Activated CD8-positive, alpha-beta memory T cell treated with anti-CD3 and anti-CD28 coated beads for 1 hour (primary cell): ENCODE measurements at places on chromosomes 2 and 18.

DNA sequence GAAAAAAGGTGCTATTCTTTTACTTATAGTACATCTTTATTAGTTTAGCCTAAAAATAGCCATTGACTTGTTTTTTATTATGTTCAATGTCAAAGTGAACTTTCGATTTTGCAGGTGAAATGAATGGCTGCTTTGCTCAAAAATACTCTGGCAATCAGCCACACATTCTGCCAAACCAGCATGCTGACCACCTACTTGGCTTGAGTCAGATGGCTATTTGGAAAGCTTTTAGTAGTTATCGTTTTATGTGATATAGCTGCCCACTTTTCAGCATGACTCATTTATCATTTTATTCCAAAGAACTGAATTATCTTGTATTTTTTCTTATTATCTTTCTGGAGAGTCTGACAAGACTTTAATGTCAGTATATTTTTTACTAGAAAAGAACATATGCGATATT, 1615.8 kb upstream of the TMEFF2 start:
- no peak for DNase-seq

DNA sequence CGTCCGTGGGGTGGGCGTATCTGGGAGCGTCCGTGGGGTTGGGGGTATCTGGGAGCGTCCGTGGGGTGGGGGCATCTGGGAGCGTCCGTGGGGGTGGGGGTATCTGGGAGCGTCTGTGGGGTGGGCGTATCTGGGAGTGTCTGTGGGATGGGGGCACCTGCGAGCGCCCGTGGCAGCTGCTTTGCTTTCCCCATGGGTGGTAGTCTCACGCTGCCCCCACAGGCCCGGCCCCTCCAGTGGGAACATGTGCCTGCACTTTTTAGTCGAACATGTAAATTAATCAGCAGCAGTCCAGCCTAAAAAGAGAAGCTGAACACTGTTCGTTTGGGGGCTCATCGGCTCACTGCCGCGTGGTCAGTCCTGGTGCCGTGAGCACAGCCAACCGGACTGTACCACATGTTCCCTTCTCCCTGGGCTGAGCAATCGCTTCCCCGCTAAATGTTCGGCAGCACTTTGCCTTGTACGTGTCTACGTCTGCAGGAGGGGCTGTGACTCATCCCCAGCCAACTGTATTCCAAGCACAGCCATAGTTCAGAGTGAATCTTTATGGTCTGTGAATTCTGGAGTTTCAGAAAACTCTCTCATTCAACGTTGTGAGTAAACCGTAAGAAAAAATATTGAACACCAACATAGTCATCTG, 271.5 kb downstream of the AGAP1 start:
- no peak for DNase-seq

DNA sequence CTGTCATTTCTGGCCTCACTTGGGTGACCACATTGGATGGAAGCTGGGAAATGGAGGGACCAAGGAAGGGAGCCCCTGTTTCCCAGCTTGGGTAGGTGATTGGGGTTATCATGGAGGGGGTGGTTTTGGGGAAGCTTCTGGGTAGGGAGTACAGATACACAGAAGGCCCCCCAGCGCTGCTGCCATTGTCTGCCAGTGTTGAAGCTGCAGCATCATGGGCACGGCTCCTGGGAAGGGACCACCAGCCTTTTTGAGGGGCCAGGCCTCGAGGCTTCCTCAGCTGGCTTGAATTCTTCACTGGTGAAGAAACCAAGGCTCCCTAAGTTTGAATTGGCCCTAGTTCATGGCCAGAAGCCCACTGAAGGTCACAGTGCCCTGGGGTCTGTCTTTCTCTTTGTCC, 25.2 kb downstream of the SH3RF3 start:
- DNase-seq = no peak

DNA sequence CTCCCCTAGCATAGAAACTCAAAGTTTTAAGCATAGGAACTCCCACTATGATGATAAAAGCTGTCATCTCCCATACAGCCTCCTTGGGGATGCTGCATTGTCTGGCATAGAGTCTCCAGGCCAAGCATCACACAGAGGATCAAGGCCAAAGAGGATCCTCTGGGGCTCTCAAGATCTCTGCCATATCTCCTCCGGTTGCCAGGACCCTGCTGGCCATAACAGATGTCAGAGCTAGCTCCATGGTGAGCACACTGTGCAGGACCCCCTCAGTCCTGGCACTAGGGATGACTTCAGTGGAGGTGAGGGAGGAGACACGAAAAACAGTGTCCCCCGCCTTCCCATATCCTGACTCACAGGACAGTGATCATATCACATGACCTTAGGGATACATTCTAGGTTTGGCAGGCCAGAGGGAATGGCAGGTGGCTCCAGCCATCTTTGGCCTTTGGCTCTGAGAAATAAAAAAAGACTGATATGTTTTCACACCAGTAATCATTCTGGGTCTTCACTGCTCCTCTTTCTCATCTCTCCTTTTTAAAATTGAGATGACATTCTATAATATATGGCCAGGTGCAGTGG, 235.0 kb downstream of the MYCN start:
- no peak for DNase-seq

- DNase-seq = no peak
Observed at GRCh38 chr2:48438266-48438665, 91.7 kb upstream of the STON1 start.

- no peak for DNase-seq
Observed at GRCh38 chr2:174328961-174329715, 5.6 kb upstream of the SP9 start.

- no peak for DNase-seq
Observed at GRCh38 chr2:76478266-76479035, 767.7 kb upstream of the GCFC2 start.

DNA sequence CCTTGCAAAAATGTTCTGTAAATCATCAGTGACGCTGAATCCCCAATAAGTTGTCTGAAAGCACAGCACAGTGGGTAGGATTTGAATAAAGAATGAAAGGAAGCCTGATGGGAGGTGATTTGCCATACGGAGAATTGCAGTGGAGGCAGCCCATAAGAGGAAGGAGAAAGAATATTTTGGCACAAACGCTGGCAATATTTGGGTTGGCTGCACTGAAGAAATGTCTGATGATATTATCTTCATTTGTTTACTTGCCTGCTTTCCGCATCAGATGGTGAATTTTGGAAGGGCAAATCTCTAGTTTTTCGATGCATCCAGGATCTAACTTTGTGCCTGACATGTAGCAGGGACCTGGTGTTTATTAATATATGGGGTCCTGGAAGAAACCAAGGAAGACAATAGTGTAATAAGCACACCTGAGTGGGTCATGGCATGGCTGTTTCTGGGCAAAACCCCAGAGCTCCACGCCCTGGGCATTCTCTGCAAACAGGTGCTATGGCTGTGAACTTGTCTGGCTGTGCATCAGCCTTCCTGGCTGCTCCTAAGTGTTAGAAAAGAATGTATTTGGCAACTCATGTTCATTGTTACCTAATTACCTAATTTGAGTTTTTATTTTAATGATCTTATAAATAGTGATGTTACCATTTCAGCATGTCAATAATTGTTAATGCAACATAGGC, 5.9 kb downstream of the GALR1 start:
- DNase-seq = no peak

DNA sequence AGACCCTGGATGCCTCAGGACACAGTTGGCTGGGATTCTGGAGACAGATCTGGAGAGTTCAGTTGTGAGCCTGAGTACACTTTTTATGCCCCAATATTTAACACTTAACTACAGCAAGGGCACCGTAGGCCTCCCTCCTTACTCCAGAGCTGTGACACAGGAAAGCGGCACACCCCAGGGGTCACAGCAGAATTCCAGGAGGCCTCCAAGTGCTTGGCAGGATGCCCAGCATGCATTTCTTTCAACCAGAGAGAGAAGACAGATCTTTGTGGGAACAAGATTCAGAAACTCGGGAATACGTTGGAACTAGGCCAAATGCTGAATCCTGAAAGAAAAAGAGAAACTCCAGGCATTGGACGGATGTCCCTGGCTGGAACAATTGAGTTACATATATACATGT, 199.2 kb upstream of the NT5C1B start:
- DNase-seq = no peak

DNA sequence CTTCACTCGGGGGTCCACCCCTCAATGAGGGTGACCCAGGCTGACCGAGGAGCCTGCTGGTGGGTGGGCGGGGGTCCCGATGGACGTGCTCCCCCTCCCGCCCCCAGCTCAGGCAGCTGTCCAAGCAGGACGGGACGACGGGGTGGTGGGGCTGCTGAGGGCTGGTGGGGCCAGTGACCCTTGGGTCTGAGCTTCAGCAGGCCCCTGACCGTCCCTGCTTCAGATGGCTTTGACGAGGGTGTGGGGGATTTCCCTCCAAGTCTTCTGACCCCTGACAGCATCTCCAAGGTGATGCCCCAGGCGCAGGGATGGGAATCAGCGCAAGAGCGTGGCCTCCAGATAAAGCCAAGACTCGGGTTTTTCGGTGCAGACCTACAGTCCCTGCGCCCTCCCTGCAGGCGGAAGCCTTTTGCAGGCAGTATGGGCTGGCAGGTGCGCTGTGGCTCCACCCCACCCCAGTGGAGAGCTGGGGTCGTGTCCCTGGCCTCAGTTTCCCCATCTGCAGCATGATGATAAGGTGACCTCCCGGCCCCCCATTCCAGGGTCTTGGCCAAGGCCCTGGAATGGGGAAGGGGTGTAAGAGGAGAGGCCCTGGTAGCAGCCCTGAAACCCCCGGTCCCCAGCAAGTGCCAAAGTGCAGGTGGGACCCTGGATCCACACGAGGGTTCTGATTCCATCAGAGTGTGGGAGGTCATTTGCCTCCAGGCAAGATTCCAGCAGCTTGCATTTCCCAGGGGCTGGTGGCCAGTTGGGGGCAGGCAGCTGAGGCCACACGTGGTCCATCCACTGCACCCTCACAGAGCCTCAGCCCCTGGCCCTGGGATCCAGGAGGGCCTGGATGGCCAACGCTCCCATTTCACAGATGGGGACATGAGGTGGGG, 8.7 kb downstream of the CROCC2 start:
- DNase-seq = no peak

- DNase-seq = no peak
Observed at GRCh38 chr2:217220228-217221013, 360.6 kb upstream of the TNP1 start.

DNA sequence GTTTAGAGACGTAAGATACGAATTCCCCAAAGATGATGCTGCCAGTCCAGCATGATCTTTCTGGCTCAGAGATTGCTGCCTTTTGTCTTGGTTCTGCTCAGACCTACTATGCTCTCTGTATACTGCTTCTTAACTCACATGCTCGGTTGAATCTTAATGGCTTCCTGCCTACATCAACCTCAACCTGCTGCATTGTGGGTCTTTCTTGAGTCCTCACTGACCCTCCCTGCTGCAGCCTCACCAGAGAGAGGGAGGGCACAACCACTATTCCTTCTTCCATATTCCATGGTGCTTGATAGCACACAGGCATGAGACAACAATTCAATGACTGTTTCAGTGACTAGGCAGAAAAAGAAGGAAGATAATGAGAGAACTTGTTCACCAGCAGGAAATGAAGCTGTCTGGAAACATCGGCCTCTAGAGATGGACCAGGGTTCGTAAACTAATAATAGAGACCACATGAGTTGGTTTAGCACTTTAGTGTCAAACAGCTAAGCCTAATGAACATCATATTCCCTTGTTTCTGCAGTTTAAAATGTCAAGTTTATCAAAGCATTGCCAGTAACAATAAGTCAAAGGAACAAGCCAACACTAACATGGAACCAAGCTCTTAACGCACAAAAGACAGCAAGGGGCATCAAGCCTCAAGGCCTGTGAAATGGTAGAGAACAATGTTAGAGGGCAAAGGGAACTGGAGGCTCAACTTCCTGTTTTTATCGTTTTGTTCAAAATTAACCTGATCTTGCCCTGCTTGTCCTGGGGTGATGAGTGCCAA, 333.9 kb downstream of the PDE11A start:
- DNase-seq = no peak

DNA sequence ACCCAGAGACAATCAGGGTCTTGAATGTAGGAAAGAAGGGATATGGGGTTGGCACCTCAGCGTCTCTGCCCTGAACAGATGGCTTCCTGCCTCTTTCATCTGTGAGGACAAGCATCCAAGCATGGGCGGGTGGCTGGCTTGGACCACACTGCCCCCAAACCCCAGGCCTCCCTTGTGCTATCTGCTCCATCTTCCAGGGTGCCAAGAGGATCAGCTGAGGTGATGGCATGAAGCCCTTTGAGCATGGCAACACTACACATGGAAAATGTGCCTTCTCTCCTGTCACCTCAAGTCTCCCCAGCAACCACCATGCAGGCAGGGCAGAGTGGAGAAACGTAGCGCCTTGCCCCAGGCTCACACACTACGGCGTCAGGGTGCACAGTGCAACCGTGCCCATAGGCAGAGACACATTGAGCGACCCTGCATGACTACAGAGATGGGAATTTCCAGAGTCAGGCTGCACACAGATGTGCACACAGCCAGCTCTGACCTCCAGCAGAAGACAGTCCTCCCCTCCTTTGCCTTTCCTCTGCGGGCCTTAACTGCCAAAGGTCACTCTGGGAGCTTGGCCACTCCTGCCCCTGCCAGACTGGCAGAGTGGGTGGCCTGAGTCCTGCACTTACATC, 1.5 kb downstream of the KCNIP3 start:
- no peak for DNase-seq

- no peak for DNase-seq
Observed at GRCh38 chr2:209609531-209609930, 162.1 kb upstream of the UNC80 start.

- no peak for DNase-seq
Observed at GRCh38 chr2:274503-274902, 9.8 kb downstream of the ACP1 start.

GRCh38 chr2:190838492-190838910, 42.1 kb upstream of the GLS start:
- no peak for DNase-seq

GRCh38 chr18:79924814-79925731, 26.4 kb downstream of the SLC66A2 start:
- DNase-seq = no peak

DNA sequence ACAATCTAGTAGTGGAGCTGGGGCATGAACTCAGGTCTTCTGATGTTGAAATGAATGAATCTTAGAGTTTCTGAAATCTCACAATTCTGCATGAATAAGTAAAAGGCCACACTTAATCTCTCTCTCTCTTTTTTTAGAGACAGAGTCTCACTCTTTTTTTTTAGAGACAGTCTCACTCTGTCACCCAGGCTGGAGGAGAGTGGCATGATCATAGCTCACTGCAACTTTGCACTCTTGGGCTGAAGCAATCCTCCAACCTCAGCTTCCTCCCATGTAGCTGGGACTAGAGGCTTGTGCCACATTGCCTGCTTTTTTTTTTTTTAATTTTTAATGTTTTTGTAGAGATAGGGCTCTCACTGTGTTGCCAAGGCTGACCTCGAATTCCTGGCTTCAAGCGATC, 68.9 kb upstream of the THOC1 start:
- DNase-seq = no peak
